ENCODE measurements at places on chromosomes 4 and X.

DNA sequence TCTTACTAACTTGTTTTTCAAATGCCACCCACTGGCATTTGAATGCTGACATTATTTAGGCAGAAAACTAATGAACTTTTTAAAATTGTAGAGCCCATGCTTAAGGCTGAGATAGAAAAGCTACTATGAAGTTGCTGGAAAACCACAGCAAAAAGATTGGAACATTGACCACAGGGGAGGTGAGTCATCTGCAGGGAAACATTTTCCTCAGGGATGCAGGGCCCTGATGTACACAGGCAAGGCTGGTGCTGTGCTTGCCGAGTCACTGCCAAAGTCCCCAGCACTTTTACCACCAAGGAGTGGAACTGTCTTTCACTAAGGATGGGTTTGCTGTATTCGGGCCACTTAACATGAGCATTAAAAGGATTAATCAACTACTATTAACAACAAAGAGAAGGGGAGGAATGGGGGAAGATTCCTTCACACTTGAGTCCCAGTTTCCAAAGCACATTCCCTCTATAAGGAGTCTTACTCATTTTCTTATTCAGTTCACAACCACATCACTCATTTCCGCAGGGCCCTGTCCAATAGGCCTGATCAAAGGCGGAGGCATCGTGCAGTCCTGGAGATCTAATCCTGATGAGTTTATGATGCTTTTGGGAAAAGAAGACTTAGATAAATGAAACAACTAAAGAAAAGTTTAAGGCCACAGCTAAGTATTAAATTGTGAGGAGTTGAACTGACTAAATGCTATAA, 202.9 kb upstream of the NPY2R start:
- no peak for DNase-seq

- DNase-seq: no peak
These were observed 41.1 kb downstream of the IL13RA2 start for GRCh38 chrX:114976292-114976691.

DNA sequence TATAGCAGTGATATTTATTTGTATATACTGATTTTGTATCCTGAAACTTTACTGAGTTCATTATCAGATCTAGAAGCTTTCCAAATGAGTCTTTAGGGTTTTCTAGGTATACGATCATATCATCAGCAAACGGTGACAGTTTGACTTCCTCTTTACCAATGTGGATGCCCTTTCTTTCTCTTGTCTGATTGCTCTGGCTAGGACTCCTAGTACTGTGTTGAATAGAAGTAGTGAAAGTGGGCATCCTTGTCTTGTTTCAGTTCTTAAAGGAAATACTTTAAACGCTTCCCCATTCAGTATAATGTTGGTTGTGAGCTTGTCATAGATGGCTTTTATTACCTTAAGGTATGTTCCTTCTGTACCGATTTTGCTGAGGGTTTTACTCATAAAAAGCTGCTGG, 37.5 kb downstream of the CBR4 start:
- no peak for DNase-seq

GRCh38 chrX:150429594-150429993, 66.5 kb downstream of the MAMLD1 start:
- no peak for DNase-seq

GRCh38 chr4:144712775-144713174, 66.8 kb downstream of the HHIP start:
- no peak for DNase-seq
